ENCODE measurements at places on chromosomes 5 and 9. TPM values are rescaled to one million over a fixed set of nuclear protein-coding genes. Genes with fewer than 3 reads are reported as not detected.

DNA sequence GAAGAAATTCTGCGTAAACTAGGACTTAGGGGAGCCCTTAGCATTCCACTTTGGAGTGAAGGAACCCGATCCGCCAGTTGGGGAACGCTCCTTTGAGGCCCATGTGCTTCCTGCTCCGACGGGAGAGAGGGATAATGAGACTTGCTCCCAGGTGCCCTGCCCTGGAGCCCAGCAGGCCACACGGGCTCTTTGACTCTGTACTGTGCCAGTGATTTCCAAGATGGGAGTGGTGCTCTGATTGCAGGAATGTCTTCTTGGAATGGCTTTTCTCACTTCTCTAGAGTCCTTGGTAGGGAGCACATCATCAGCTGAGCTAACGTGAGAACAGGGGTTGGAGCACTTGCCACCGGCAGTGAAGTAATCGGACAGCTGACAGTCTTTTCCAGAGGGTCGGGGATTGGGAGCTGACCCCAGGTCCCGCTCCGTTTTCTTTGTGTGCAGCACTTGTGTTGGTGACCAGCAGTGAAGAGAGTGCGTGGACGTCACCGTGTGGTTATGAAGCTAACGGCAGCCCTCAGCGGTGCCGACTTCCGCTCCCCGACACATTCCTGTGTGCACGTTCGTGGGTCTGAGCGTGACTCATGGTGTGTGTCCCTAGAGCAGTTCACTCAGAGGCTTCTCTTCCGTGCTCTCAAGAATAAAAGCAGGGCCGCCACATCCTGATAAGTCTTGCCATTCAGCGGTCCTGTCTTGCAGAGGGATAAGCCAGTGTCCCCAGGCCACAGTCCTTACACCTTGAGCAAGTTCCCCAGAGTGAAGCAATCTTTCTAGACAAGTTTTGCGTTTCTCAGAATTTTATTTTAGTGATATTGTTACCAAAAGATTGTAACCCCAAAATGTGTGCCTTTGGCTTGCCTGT is 25.6 kb downstream of the ABL1 start:
- no peak overlapping the region for H3K4me3 ChIP-seq
- peaks cover 3% of the 10 kb centered on the region for H3K36me3 ChIP-seq
- H3K4me1 ChIP-seq: peaks cover 5% of the 10 kb centered on the region
- DNase-seq: no peak
- no peaks in the 10 kb centered on the region for H3K27me3 ChIP-seq

GRCh38 chr9:121773954-121774714 is 122.7 kb downstream of the DAB2IP start:
- no peaks in the 10 kb centered on the region for H3K4me1 ChIP-seq
- H3K4me3 ChIP-seq: no peak overlapping the region
- H3K27ac ChIP-seq: no peak overlapping the region
- peaks cover 17% of the 10 kb centered on the region for H3K27me3 ChIP-seq

- H3K27me3 ChIP-seq: peaks cover 63% of the 10 kb centered on the region
- no peak overlapping the region for H3K4me3 ChIP-seq
- H3K36me3 ChIP-seq: no peaks in the 10 kb centered on the region
Observed at GRCh38 chr9:99345942-99346341, 123.9 kb downstream of the SEC61B start.

DNA sequence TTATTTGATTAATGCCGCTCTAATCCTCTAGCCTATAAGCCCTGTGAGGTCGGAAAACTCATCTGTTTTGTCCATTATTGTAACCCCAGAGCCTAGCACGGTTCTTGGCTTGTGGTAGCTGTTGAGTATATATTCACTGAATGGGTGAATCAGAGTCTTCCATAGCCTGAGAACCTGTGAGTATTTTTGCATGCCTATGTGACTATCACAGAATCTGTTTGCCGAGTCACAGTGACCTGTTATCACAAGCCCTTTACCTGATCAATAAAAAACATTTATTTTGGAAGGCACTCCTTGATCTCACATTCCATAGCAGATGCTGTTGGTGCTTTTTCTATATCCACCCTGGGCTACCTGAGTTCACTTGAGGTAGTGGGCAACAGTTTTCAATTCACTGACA is 125.0 kb upstream of the STC2 start:
- H3K27me3 ChIP-seq: peaks cover 35% of the 10 kb centered on the region
- no peak overlapping the region for H3K4me3 ChIP-seq
- H3K27ac ChIP-seq: no peak overlapping the region
- H3K4me1 ChIP-seq: no peaks in the 10 kb centered on the region
- DNase-seq: no peak
- H3K36me3 ChIP-seq: no peaks in the 10 kb centered on the region

GRCh38 chr9:90102292-90102901 is 497.6 kb downstream of the GADD45G start:
- H3K36me3 ChIP-seq: no peaks in the 10 kb centered on the region
- no peak overlapping the region for H3K4me3 ChIP-seq
- no peaks in the 10 kb centered on the region for H3K27me3 ChIP-seq
- H3K4me1 ChIP-seq: peaks cover 4% of the 10 kb centered on the region

- peaks cover 3% of the 10 kb centered on the region for H3K4me1 ChIP-seq
- peaks cover 8% of the 10 kb centered on the region for H3K27me3 ChIP-seq
- DNase-seq: no peak
- no peaks in the 10 kb centered on the region for H3K36me3 ChIP-seq
Observed at GRCh38 chr9:131080589-131080988, 15.7 kb upstream of the AIF1L start.

DNA sequence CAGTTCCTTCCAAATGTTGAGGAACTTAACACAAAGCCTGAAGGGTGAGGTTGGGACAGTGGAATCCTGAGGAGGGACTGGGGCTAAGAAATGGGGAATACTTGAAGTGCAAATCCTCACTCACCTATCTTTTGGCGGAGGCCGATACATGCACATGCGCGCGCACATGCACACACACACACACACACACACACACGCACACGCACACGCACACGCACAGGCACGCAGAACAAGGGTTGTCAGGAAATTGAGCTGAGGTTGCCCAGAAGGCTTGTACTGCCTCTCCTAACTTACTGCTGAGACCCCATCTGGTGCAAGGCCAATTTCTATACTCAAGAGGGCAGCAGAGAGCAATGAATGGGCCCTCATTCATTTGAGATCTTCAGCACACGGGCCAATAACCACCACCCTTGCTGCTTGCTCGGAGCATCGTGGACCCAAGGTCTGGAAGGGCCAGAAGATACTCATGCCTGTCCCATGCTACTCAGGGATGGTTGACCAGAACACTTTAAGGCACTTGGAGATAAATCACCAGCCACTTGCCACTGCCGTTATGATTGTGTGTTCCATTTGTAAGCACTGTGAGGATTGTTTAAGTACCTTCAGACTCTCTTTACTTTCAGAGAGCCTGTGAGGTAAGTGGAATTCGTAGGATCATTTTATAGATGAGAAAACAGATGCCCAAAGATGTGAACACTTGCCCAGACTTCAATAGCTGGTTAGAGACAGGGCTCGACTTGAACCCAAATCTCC is 21.5 kb downstream of the BTF3 start:
- H3K27ac ChIP-seq: peak overlapping the region; percentile 88
- no peaks in the 10 kb centered on the region for H3K36me3 ChIP-seq
- H3K27me3 ChIP-seq: peaks cover 9% of the 10 kb centered on the region
- H3K4me1 ChIP-seq: peaks cover 5% of the 10 kb centered on the region

DNA sequence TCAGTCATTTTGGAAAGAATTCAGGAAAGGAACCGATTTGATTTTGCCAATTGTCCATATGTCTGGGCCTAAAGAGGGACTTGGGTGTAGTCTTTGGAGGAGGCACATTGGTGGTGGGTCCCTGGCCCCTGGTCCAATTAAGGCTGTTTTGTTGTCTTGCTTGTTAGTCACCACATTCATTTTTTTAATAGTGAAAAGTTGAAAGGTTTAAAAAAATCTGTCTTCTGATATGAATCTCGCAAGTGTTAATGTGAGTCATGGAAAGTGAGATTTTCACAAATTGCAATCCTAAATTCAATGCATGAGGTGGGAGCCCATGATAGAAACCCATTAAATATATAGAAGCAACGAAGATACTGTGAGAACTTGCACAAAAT is 165.9 kb upstream of the OTULINL start:
- DNase-seq: no peak
- peak overlapping the region; percentile 98 for H3K27ac ChIP-seq
- H3K36me3 ChIP-seq: peaks cover 5% of the 10 kb centered on the region

GRCh38 chr5:95448789-95449188 is 57.6 kb downstream of the FAM81B start:
- no peak for DNase-seq
- no peaks in the 10 kb centered on the region for H3K4me1 ChIP-seq
- H3K27ac ChIP-seq: no peak overlapping the region

DNA sequence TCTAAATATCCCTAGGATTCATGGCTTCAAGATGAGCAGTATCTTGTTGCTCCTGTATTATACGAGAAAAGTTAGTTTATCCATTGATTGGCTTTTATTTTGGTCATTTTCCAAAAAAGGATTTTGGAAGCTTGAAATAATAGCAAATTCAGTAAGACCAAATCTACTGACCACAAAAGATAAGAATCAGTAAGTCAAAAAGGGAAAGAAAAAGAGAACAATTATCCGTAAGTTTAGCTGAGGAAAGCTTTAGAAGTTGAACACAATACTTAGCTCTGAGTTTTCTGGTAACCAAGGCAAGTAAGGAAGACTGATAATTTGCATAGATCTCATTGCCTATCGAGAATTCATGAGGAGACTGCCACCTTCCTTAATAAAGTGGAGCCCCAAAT is 9.1 kb downstream of the TGFBR1 start:
- no peaks in the 10 kb centered on the region for H3K27me3 ChIP-seq
- H3K36me3 ChIP-seq: peaks cover 2% of the 10 kb centered on the region
- H3K4me3 ChIP-seq: peak overlapping the region; percentile 39

- no peak for DNase-seq
- no peak overlapping the region for H3K27ac ChIP-seq
- H3K27me3 ChIP-seq: peaks cover 17% of the 10 kb centered on the region
- H3K36me3 ChIP-seq: no peaks in the 10 kb centered on the region
- no peak overlapping the region for H3K4me3 ChIP-seq
Observed at GRCh38 chr5:147821766-147822165, 9.7 kb downstream of the SPINK1 start.

- no peaks in the 10 kb centered on the region for H3K4me1 ChIP-seq
- no peak overlapping the region for H3K27ac ChIP-seq
- H3K27me3 ChIP-seq: peaks cover 26% of the 10 kb centered on the region
- H3K4me3 ChIP-seq: no peak overlapping the region
Observed at GRCh38 chr5:169350016-169350415, 49.1 kb upstream of the SLIT3 start.

DNA sequence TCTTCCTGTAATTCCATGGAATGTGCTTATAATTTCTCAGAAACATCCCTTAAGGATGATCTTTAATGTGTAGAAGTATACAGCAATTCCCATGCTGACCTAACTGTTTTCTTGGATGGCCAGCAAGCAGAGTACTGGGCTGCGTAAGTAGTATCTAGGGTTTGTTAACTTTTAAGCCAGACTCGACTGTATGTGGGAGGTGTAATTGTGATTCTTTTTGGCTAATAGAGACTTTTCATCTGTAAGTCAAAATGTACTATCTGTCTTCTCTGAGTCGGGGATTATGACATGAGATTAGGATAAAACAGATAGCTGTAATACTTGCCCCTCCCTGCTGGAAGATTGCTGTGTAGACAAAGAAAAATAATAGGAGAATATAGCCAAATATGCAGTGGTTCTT is 169.3 kb downstream of the SGCD start:
- H3K36me3 ChIP-seq: no peaks in the 10 kb centered on the region
- no peaks in the 10 kb centered on the region for H3K4me1 ChIP-seq
- H3K27me3 ChIP-seq: peaks cover 24% of the 10 kb centered on the region
- no peak overlapping the region for H3K27ac ChIP-seq
- DNase-seq: no peak

DNA sequence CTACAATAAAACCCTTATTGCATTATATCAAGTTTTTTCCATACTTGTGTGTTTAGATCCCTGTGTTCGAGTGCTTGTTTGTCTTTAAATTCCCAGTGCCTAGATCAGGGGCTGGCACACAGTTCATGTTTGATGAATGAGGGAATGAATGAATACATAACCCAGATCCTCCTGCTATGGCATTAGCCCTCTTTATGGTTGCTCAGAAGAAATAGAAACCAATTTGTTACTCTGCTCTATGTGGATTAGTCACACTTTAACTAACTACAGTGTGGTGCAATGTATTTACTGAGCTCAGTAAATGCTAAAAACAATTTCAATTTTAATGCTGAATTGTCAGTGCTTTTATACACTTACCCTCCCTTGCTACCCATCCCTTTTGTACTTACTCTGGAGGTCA is 16.4 kb upstream of the GALNT10 start:
- peaks cover 4% of the 10 kb centered on the region for H3K4me1 ChIP-seq
- H3K4me3 ChIP-seq: no peak overlapping the region
- no peak overlapping the region for H3K27ac ChIP-seq
- no peak for DNase-seq
- H3K36me3 ChIP-seq: peaks cover 3% of the 10 kb centered on the region

DNA sequence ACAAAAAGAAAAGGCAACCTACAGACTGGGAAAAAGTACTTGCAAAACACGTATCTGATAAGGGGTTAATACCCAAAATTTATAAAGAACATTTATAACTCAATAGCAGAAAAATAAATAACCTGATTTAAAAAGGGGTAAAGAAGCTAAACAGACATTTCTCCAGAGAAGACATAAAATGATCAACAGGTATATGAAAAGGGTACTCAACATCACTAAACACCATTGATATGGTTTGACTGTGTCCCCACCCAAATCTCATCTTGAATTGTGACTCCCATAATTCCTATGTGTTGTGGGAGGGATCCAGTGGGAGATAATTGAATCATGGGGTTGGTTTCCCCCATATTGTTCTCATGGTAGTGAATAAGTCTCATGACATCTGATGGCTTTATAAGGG is 27.1 kb upstream of the LIFR start:
- H3K36me3 ChIP-seq: no peaks in the 10 kb centered on the region
- no peak for DNase-seq
- H3K27ac ChIP-seq: no peak overlapping the region
- no peak overlapping the region for H3K4me3 ChIP-seq
- peaks cover 38% of the 10 kb centered on the region for H3K27me3 ChIP-seq

GRCh38 chr9:78674874-78675273 is 377.9 kb downstream of the PSAT1 start:
- no peak overlapping the region for H3K4me3 ChIP-seq
- no peak for DNase-seq
- H3K36me3 ChIP-seq: no peaks in the 10 kb centered on the region
- no peaks in the 10 kb centered on the region for H3K4me1 ChIP-seq
- H3K27ac ChIP-seq: no peak overlapping the region

PHAX gene
- total RNA-seq: 20.8 TPM

MYMK gene
- not detected for total RNA-seq

NOL6 gene
- 32.4 TPM for total RNA-seq

CMYA5 gene
- total RNA-seq: 0.15 TPM

DTWD2 gene
- total RNA-seq: 2.2 TPM

SPINK7 gene
- not detected for total RNA-seq

DDX4 gene
- not detected for total RNA-seq

ZDHHC11 gene
- 27.7 TPM for total RNA-seq

TRIM14 gene
- total RNA-seq: 63.8 TPM

AQP7 gene
- total RNA-seq: 1.2 TPM

SPATA31C1 gene
- total RNA-seq: not detected
